Spleen (tissue), 13 donors: ENCODE measurements at places on chromosomes 5 and 9. TPM values are rescaled to one million over a fixed set of nuclear protein-coding genes. Genes with fewer than 3 reads are reported as not detected.

FOXD4L6 gene
- 0.04 TPM for polyA plus RNA-seq

MACROH2A1 gene
- polyA plus RNA-seq, result 113 TPM

ORM1 gene
- polyA plus RNA-seq, result 1.7 TPM

OTP gene
- polyA plus RNA-seq, result not detected

SPINK4 gene
- not detected for polyA plus RNA-seq

EDIL3 gene
- 1.1 TPM for polyA plus RNA-seq

GABRA1 gene
- polyA plus RNA-seq, result 0.02 TPM

CXCL14 gene
- polyA plus RNA-seq, result 45.9 TPM

PCDHGA12 gene
- polyA plus RNA-seq, result 0.12 TPM

PCDH1 gene
- 0.30 TPM for polyA plus RNA-seq

- no peak overlapping the region for H3K27ac ChIP-seq
- DNase-seq, result no peak
- H3K27me3 ChIP-seq, result no peaks in the 10 kb centered on the region
- no peaks in the 10 kb centered on the region for H3K4me1 ChIP-seq
- no peaks in the 10 kb centered on the region for H3K36me3 ChIP-seq
- no peak overlapping the region for H3K4me3 ChIP-seq
Measured at GRCh38 chr9:108077556-108077955, 588.0 kb upstream of the KLF4 start.

DNA sequence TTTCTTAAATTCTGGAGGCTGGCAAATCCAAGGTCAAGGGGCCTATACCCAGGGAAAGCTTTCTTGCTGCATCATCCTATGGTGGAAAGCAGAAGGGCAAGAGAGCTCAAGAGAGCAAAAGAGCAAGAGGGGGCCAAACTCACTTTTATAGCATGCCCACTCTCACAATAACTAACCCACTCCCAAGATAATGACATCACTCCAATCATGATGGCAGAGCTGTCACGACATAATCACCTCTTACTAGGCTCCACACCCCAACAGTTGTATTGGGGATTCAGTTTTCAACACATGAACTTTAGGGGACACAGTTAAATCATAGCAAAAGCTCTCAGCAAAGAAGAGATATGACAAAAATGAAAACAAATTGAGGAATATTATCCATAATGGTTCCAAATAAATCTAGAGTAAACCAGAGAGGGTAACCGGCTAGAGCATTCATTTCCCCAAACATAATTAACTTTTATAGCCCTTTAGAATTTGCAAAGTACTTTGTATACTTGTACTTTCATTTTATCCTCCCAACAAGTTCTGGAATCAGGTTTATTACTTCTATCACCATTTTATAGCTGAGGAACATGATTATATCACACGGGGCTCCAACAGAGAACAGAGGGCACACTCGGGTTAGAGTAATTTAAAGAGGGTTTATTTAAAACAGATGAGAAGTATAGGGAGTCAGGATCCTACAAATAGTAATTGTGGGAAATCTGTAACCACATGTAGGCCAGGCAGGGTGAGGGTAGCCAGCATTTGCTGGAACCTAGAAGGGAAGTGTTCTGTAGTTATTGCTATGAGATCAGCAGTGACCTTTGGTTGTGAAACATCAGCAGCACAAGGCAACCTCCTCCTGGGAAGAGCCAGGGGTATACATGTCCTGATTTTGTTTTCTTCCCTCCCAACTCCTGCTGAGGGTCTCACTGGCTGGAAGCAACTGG is 7.2 kb upstream of the TARS1 start:
- no peaks in the 10 kb centered on the region for H3K36me3 ChIP-seq
- H3K27me3 ChIP-seq, result peaks cover 2% of the 10 kb centered on the region
- H3K4me1 ChIP-seq, result no peaks in the 10 kb centered on the region
- H3K27ac ChIP-seq, result no peak overlapping the region
- DNase-seq, result no peak
- H3K4me3 ChIP-seq, result no peak overlapping the region

DNA sequence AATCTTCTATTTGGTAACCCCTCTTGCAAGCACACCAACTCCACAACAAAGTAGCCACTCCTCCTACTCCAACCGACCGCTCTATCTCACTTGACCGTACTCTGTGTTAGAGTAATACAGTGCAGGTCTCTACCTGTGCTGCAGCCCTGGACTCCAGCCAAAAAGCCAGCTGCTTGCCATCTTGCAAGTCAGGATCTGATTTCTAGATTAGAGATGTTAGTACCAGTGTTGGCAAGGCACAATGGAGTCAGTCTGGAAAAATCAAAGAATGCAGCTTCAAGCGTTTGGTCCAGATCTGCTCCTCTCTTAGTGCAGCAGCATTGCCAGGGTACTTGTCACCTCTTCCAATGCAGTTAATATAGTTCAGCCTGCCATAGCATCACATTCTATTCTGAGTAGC is 477.6 kb downstream of the ZSWIM6 start:
- no peak overlapping the region for H3K4me3 ChIP-seq
- H3K27ac ChIP-seq, result no peak overlapping the region

DNA sequence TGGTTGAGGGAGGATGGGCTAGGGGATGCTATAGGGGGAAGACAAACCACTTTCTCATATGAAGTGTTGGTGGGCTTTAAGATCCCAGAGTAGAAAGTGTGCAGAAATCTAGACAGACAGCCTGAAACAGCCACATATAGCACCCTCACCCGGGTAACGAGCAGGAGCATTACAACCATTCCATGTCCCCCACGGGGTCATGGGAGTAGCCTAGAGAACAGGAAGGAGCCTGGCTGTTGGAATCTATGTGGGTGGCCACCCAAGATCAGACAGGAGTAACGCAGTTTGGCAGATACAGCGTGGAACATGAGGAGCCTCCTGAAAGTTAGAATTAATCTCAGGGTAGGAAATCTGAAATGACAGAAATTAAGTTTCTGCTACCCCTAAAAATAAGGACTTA is 146.1 kb upstream of the RAI14 start:
- no peak for DNase-seq
- H3K27ac ChIP-seq, result no peak overlapping the region
- peaks cover 9% of the 10 kb centered on the region for H3K4me1 ChIP-seq
- no peaks in the 10 kb centered on the region for H3K27me3 ChIP-seq

GRCh38 chr9:116156621-116157314 is 3.2 kb downstream of the PAPPA start:
- H3K27ac ChIP-seq, result no peak overlapping the region
- peaks cover 31% of the 10 kb centered on the region for H3K4me1 ChIP-seq
- peaks cover 23% of the 10 kb centered on the region for H3K27me3 ChIP-seq
- no peak for DNase-seq
- H3K4me3 ChIP-seq, result no peak overlapping the region

GRCh38 chr9:107620801-107621200 is 131.2 kb upstream of the KLF4 start:
- H3K27me3 ChIP-seq, result no peaks in the 10 kb centered on the region
- no peak overlapping the region for H3K4me3 ChIP-seq
- no peaks in the 10 kb centered on the region for H3K36me3 ChIP-seq
- DNase-seq, result no peak

GRCh38 chr9:76873056-76873792 is 32.7 kb downstream of the PRUNE2 start:
- H3K4me1 ChIP-seq, result no peaks in the 10 kb centered on the region
- no peak for DNase-seq
- no peaks in the 10 kb centered on the region for H3K36me3 ChIP-seq

DNA sequence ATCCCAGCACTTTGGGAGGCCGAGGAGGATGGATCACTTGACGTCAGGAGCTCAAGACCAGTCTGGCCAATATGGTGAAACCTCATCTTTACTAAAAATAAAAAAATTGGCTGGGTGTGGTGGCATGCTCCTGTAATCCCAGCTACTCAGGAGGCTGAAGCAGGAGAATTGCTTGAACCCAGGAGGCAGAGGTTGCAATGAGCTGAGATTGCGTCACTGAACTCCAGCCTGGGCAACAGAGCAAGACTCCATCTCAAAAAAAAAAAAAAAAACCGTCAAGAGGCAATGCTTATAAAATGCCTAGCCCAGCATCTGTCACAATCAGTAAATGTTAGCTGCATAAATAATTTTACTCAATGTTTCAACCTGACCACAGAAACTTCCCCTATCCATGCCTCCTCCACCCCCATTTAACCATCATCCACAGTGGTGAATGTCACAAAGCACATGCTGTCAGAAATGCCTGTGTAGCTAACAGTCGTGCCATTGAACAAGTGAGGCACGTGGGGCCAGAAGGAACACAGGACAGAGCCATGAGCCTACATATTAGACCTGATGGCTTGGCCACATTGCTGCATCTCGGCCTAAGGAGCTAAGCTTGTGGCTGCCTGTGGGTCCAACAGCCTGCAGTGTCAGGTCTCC is 16.8 kb upstream of the TCOF1 start:
- H3K36me3 ChIP-seq, result no peaks in the 10 kb centered on the region
- no peak for DNase-seq
- H3K27ac ChIP-seq, result no peak overlapping the region
- no peak overlapping the region for H3K4me3 ChIP-seq
- no peaks in the 10 kb centered on the region for H3K27me3 ChIP-seq
- no peaks in the 10 kb centered on the region for H3K4me1 ChIP-seq

DNA sequence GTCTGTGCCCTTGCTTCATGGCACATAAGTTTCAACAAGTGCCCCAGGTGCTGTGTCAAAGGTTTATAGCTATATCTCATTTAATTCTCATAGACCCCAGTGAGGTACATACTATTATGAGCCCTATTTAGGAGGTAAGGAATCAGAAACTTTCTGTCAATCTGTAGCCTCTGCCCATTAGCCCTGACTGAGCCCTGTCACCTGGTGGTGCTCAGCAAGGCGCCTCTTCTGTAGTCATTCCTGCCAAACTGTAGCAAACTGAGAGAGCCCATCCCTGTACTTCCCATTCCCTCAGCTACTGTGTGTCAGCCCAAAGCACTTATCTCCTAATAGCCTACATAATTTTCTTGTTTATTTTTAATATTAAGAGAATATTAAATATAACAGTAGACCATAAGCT is 46.5 kb upstream of the FOXI1 start:
- H3K27me3 ChIP-seq, result no peaks in the 10 kb centered on the region
- H3K36me3 ChIP-seq, result no peaks in the 10 kb centered on the region
- H3K27ac ChIP-seq, result no peak overlapping the region

- H3K4me1 ChIP-seq, result no peaks in the 10 kb centered on the region
- H3K27ac ChIP-seq, result no peak overlapping the region
- no peaks in the 10 kb centered on the region for H3K27me3 ChIP-seq
- no peaks in the 10 kb centered on the region for H3K36me3 ChIP-seq
- H3K4me3 ChIP-seq, result no peak overlapping the region
Measured at GRCh38 chr5:144433893-144434292, 263.2 kb downstream of the KCTD16 start.

DNA sequence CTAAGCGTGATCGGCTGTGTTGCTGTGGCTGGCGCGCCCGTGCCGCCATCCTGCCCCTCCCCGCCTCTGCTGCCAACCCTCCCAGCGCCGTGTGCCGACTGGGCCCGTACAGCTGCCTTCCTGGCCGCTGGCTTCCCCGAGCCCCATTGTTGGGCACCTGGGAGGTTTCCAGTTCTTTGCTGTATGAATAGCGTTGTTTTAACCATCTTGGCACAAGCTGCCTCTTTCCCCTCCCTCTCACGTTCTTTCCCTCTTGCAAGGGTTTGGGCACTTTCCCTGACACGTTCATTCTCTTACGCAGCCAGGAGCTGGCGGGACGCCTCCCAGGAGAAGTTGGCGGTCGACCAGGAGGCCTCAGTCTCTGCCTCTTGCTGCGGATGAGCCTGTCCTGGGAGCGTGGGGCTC is 43.1 kb upstream of the RXRA start:
- H3K4me3 ChIP-seq, result no peak overlapping the region
- no peak for DNase-seq
- H3K4me1 ChIP-seq, result no peaks in the 10 kb centered on the region
- H3K27me3 ChIP-seq, result peaks cover 12% of the 10 kb centered on the region
- no peak overlapping the region for H3K27ac ChIP-seq

GRCh38 chr9:35903049-35903448 is 3.0 kb upstream of the HRCT1 start:
- no peak overlapping the region for H3K27ac ChIP-seq
- H3K36me3 ChIP-seq, result no peaks in the 10 kb centered on the region
- DNase-seq, result no peak

DNA sequence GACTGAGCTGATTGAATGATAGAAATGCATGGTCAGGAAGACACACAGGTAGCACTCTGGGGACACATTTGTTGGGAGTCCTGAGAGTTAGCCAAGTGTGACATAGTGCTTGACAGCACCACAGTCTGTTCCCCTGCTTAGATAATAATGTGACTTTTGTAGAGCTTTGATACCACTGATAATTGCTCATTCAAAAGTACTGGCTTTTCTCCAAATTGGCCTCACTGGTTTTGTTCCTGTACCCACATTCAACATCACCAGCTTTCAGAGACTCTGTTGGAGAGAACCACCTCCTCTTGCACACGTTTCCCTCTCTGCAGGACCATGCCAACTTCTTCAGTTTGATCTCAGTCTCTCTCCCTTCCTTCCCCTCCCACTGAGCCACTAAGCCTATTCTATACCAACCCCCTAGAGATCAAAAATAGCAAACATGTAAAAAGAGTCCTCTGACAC is 52.5 kb upstream of the IL7R start:
- H3K4me3 ChIP-seq, result no peak overlapping the region
- no peak for DNase-seq
- H3K27me3 ChIP-seq, result no peaks in the 10 kb centered on the region
- no peaks in the 10 kb centered on the region for H3K36me3 ChIP-seq
- H3K4me1 ChIP-seq, result peaks cover 19% of the 10 kb centered on the region

DNA sequence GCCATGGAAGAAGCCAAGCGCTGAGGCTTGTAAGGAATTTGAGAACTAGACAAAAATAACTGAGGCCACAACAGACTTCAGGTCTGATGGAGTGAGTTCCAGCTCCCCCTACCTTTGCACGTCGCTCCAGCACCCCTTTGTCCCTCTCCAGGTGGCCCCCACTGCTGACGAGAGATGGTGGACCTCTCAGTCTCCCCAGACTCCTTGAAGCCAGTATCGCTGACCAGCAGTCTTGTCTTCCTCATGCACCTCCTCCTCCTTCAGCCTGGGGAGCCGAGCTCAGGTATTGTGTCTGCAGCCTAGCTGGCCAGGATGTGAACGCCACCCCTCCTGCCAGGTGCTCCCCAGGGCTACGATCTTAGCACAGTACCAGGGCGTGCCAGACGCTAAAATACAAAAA is 5.2 kb downstream of the BTNL9 start:
- H3K4me1 ChIP-seq, result peaks cover 16% of the 10 kb centered on the region
- H3K27ac ChIP-seq, result no peak overlapping the region
- H3K36me3 ChIP-seq, result peaks cover 6% of the 10 kb centered on the region
- no peaks in the 10 kb centered on the region for H3K27me3 ChIP-seq
- no peak overlapping the region for H3K4me3 ChIP-seq

DNA sequence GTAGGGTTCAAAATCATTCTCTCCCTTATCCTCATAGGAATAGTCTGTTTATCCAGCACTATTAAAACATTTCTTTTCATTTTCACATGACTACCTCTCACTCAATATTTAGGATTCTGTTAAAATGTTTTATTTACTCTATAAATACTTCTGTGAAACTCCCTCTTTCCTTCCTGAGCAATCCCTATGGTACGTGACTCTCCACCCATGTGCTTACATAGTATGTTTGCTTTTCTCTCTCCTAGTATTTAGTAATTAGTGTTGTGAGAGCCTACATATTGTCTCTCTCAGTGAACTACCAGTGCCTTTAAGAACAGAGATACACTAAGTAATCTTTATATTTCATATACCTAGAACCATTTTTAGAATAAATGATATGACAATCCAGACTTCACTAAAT is 46.0 kb downstream of the PTPRD start:
- H3K27me3 ChIP-seq, result no peaks in the 10 kb centered on the region
- H3K4me3 ChIP-seq, result no peak overlapping the region
- no peaks in the 10 kb centered on the region for H3K36me3 ChIP-seq
